ENCODE measurements at places on chromosomes 1 and 21. TPM values are rescaled to one million over a fixed set of nuclear protein-coding genes. Genes with fewer than 3 reads are reported as not detected.

Gene MROH7
- polyA plus RNA-seq, result 3.8 TPM

Gene SPRR2A
- not detected for polyA plus RNA-seq

Gene SLC35F3
- 0.41 TPM for polyA plus RNA-seq

Gene TNN
- 0.26 TPM for polyA plus RNA-seq

Gene TENT5C
- polyA plus RNA-seq, result 6.1 TPM

Gene BGLAP
- polyA plus RNA-seq, result 1.7 TPM

Gene CD2
- 0.97 TPM for polyA plus RNA-seq

Gene PDE9A
- polyA plus RNA-seq, result 30.1 TPM

Gene IFNLR1
- 1.6 TPM for polyA plus RNA-seq

Measured in kidney (tissue), 22 donors.